NCI-H187 (cell line): ENCODE measurements at places on chromosomes 2 and 18.

DNA sequence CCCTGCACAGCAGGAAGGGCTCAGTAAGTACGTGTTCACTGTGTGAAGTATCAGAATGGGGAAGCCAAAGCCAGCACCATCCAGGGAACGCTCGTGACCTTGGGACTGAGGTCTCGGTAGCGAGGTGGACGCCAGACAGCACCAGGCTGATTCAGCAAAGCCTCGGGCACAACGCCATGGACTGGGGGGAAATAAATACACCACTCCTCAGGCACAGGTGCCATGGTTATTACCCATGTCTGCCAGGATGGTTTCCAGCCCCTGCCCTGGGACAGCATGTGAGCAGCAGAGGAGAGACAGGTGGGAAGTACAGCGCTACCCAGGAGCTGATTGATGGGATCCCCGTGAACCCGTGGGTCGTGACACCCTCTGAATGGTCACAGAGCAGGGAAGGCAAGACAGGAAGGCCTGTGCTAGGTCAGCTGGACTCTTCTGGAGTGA lies 53.0 kb downstream of the REEP1 start:
- DNase-seq: no peak

- DNase-seq: no peak
Measured at GRCh38 chr2:163341426-163341825, 394.4 kb downstream of the FIGN start.

DNA sequence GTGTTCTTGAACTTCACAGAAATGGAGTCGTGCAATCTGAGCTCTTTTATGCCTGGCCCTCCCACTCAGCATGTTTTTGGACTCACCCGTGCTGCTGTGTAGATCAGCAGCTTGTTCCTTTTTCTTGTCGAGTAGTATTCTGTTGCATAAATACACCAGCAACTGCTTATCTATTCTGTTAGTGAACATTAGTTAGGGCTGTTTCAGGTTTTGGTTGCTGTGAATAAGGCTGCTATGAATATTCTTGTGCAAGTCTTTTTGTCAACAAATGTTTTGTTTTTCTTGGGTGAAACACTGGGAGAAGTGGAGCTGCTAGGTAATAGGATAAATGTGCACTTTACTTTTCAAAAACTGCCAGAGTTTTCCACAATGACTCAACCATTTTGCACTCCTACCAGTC lies 15.3 kb upstream of the CIDEA start:
- no peak for DNase-seq

GRCh38 chr2:72815655-72816278 lies 10.1 kb downstream of the EXOC6B start:
- no peak for DNase-seq

DNA sequence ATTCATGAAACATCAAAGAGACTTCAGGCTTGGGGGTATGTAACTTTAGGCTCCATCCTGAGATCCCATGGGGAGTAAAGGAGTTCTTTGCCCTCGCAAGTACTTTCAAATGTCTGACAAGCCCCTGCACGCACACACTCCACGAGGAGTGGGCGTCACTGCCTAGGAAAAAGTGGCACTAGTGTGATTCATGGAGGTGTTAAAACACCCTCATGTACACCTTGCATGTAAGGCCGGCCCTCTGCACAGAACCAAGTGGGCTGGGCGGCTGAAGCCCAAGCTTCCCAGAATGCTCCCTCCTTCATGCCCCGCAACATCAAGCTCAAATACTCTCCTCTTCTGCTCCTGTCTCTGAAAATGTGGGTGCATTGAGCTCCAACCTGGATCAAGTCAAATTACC lies 7.8 kb downstream of the HS1BP3 start:
- no peak for DNase-seq

- no peak for DNase-seq
Measured at GRCh38 chr2:203352604-203353255, 24.5 kb downstream of the ABI2 start.

DNA sequence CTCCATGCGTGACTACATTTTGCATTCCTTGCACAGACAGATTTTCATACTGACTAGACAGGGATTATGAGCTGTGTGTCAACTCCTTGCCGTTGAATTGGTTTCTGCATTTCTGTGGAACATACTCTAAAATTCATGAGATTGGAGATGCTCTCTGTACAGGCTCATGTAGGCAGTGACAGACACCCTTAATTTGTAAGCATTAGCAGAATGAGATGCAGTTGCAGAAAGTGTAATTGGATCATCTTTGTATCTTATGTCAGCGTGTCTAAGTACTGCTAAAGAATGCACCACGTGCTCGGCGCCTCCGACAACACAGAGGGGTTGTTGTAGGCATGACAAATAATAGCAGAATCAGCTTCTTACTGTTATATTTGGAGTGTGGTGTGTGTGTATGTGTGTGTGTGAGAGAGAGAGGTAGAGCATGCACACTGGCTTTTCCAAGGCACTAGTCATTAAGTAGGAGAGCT lies 212.4 kb downstream of the CMPK2 start:
- DNase-seq: peak; percentile 21

- no peak for DNase-seq
Measured at GRCh38 chr2:54722641-54723040, 821 bp upstream of the EML6 start.

DNA sequence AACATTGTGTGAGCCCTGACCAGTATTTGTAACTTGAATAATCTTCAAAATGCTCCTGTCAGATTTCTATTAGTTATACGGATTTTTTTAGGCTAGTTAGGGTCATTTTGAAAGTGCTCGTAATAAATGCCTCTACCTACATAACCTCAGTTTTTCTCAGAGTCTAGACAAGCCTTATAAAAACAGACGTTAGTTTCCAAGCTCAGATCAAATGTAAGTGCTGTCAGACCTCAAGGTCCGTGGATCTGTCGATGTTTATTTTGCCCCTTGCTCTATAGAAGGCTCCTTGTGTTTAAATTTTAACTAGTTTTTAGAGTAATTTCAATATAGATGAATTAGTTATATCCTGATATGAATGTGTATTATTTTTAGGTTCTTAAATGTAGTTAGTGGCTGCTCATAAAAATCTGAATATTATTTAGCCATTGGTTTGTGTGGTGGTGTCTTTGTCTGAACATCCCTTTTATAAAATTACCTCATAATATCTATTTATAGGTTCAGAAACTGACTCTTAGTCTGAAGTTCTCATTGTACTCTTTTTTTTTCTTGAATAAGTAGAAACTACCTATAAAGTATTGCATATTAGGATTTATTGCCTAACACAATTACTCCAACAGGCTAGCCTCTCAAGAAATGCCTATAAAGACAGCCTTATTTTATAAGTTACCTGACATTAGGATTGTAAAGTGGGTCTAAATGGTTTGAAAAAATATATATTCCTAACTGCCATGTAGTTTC lies 71.1 kb downstream of the MTA3 start:
- no peak for DNase-seq

GRCh38 chr2:165466386-165466785 lies 3.1 kb upstream of the CSRNP3 start:
- no peak for DNase-seq

DNA sequence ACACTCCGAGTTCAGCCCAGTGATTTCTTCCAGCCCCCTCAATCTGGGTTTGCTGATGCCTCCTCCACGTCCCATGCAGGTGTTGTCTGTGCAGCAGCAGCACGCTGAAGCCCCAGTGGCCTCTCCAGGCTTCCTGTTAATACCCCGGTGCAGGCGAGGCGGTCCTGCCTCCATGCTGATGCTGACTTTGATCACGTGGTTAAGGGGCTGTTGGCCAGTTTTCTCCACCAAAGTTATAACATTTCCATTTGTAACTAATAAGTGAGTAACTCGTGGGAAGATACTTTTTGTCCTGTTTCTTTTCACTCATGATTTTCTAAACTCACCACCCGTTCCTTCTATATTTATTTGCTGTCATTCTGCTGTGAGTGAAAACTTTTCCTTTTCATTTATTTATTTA lies 42.5 kb upstream of the TMEM18 start:
- no peak for DNase-seq

DNA sequence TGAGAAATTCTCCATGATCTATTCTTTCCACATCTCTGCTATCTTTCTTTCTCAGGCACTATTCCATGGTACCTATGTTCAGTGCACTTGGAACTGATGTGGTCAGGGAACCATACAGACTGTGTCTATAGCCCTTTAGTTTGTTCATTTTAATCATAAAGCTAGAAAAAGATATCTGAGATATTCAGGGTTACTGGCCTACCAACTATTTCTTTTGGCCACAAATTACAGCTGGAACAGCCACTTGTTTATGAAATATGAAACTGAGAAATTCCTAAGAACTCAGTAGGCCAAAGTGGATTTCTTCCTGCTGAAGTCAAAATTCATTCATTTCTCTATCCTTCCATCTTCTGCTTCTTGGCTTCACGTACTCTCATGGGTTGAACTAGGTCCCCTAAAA lies 22.8 kb upstream of the LYPD1 start:
- DNase-seq: no peak

DNA sequence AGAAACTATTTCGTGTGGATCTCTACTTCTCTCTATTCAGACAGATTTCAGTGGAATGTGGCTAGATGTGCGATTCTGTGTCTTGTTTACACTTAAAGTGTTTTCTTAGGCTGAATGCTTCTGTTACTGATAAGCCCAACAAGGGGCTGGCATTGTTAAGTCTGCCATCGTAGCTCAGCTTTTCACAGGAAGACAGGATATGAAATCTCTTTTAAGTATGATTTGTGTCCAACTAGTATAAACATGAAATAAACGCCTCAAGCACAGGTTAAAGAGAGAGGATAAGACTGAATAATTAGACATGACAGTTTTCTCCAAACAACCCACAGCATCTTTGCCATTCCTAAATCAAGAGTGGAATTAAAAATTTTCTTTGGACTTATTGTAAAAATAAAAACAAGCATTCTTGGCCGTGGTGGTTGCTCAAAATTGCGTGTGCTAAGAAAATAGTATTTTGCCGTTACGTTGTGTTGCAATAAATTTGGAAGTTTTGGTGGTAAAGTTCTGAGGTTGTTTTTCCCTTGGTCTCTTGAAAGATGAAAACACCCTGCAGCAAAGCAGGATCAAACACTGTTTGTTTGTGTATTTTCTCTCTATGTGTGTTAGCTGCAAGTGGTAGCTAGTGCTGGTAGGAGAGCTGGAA lies 1.0 kb downstream of the VIT start:
- DNase-seq: no peak

- no peak for DNase-seq
Measured at GRCh38 chr2:189661957-189662321, 680 bp downstream of the ASNSD1 start.

- no peak for DNase-seq
Measured at GRCh38 chr18:49757513-49758262, 55.6 kb downstream of the ACAA2 start.

DNA sequence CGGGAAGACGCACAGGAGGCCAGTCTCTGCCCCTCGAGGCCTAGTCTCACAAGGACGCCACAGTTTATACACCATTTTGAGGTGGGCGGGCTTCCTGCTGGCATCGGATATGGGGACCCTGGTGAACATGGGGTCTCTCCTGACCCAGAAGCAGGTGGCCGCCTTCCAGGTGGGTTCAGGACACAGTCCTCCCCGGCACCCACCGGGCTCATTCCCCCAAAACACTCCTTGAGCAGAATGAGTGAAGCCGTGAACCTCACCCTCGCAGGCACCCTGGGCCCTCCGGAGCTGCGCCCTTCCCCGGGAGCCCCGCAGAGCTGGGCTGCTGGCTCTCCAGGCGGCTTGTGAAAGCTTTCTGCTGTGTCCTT lies 6.5 kb downstream of the NFATC1 start:
- no peak for DNase-seq

- no peak for DNase-seq
Measured at GRCh38 chr2:140695155-140695554, 1435.7 kb downstream of the LRP1B start.

DNA sequence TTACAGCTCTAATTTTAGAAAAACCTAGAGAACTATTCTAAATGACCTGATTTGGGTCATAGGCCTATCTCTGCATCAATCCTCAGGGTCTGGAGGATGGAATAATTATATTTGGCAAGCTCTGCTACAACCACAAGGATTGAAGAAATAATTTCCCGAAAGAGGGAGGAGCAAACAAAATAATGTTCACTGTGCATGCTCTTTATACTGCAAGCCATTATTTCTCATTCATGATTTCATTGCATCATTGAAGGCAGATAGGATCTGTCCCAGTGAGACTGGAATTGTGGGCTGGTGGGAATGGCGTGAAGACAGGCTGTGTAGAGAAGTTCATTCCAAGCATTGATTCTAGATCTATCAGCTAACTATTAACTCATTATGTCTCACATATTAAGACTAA lies 12.7 kb upstream of the MAPRE2 start:
- no peak for DNase-seq

- no peak for DNase-seq
Measured at GRCh38 chr2:86045541-86045940, 60.1 kb downstream of the POLR1A start.

DNA sequence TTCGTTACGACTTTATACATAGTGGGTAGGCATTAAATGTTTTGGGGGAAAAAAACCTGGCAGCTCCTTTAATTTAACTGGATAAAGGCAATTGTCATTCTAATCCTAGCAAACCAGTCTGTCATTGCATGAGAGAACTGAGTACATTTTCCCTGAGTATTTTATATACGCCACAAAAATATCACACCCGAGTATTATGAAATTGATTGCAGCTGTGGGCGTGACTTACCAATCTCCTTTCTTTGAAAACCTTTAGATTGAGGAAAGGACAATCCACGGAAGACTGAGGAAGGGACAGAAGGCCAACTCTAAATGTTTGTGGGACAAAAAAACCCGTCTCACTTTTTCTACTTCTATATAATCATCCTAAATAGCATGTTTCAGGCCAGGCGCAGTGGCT lies 9.0 kb downstream of the TM4SF20 start:
- no peak for DNase-seq

GRCh38 chr2:202765436-202765835 lies 106.1 kb downstream of the ICA1L start:
- no peak for DNase-seq

DNA sequence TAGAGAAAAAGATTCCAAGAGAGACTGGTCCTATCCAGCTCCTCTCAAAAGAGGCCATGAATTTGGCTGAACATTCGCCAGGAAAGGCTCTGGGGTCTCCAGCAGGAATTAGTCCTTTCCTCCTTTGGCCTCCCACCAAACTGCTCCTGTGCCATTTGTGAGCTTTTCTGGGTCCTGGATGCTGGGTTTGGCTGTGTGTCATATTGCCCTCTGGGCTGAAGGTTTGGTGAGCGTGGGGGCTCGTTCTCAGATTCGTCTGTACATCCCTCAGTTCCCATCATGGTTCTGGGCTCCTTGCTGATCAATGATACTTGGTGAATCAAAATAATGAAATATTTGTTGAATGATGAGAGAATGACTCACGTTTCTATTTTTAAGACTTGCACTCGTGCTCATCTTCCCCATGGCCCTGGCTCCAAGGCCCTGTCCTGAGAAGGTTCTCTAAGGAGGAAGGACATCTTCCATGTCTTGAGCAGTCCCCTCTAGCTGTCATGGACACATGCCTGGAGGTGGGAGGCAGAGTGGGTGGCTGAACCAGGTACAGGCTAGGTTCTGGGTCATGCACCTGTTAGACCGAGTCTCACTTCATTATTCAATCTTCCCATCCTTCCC lies 47.8 kb upstream of the RHOB start:
- no peak for DNase-seq

DNA sequence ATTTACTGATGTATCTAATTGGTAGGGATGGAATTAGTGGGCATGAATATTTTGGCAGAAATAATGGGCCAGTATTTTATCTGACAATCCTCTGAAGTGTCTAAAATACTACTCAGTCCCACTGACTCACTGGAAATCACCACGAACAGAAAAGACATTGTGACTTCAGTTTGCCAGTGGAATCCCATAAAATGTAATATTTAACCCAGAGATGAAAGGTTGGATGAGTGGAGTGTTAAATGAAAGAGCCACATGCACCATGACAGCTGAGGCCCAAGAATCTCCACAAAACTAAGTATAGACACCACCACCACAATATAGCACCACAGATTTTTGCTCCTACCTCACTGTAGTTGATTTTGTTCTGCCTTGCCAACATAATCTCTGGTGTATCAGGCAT lies 103.9 kb downstream of the NEB start:
- no peak for DNase-seq
